ENCODE measurements at places on chromosomes 2 and 18. TPM values are rescaled to one million over a fixed set of nuclear protein-coding genes. Genes with fewer than 3 reads are reported as not detected.

The ITPRIPL1 gene
- not detected for polyA plus RNA-seq

The SERPINB5 gene
- polyA plus RNA-seq, result not detected

The FBXO41 gene
- 6.7 TPM for polyA plus RNA-seq

The GPR55 gene
- not detected for polyA plus RNA-seq

The ICOS gene
- polyA plus RNA-seq, result not detected

The FOXI3 gene
- polyA plus RNA-seq, result not detected

The MATN3 gene
- polyA plus RNA-seq, result 0.60 TPM

The ZEB2 gene
- polyA plus RNA-seq, result 2.2 TPM

The SERPINB13 gene
- polyA plus RNA-seq, result not detected

The PROM2 gene
- 2.2 TPM for polyA plus RNA-seq

The CAPN13 gene
- polyA plus RNA-seq, result not detected

The ACMSD gene
- polyA plus RNA-seq, result not detected

The PCARE gene
- polyA plus RNA-seq, result not detected

The SESTD1 gene
- polyA plus RNA-seq, result 39.5 TPM

The LIPG gene
- polyA plus RNA-seq, result 0.85 TPM

The TOGARAM2 gene
- 0.24 TPM for polyA plus RNA-seq

The UBXN4 gene
- polyA plus RNA-seq, result 142 TPM

The ANKRD30BL gene
- polyA plus RNA-seq, result not detected

The MYL1 gene
- not detected for polyA plus RNA-seq

The MYO5B gene
- polyA plus RNA-seq, result 0.42 TPM

The TMEM150A gene
- 9.4 TPM for polyA plus RNA-seq

The MRPL30 gene
- 49.0 TPM for polyA plus RNA-seq

The FKBP7 gene
- 46.1 TPM for polyA plus RNA-seq

The TSPYL6 gene
- not detected for polyA plus RNA-seq

The TMEM37 gene
- polyA plus RNA-seq, result not detected

The VAMP5 gene
- not detected for polyA plus RNA-seq

Data from neural cell (in vitro differentiated cells).